Hepatic stellate cell (primary cell): ENCODE measurements at places on chromosomes 5 and 9.
A peak's percentile ranks its signal among the peaks of the same experiment; 100 is the strongest.

DNA sequence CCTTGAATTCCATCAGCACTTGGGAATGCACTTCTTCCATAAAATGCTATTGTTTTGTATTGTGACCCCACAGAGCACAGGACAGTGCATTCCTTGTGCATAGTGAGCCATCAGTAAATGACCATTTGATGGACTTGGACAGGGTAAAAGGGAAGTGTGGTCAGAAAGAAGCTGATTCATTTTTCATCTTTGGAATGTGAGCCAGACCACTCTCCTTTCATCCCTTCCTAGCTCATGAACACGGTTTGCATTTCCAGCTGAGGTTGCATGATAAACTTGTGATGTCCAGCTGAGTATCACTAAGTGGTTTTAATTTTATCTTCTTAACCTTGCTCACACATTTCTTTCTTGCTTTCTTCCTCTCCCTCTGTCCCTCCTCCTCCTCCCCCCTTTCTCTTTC, 101.3 kb downstream of the NUDT12 start:
- DNase-seq = peak; percentile 16

GRCh38 chr9:3342159-3342777, 183.5 kb downstream of the RFX3 start:
- no peak for DNase-seq

DNA sequence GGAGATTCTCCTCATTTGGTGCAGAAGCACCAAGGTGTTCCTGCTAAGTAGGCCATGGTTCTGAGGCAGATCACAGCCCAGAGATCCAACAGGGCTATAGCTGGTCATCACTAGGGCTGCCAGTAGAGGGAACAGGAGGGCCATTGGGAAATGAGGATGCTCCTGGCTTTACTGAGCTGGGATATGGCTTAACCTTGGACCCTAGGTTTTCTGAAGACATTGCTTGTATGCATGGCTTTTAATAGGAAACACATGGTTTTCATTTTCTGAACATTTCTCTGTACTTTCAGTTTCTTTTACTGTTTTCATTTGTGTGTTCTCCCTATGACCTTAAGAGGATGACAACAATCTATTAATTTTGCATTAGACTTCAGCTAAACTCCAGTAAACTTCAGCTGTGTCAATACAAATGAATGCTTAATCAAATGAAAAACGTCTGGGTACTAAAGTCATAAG, at the start of gene IFNW1:
Gene IFNW1, minus strand, starts transcription at position 406 of the 456 bp plus-strand sequence. Its CDS starts 262 bp downstream, at position 144.
- DNase-seq = no peak

DNA sequence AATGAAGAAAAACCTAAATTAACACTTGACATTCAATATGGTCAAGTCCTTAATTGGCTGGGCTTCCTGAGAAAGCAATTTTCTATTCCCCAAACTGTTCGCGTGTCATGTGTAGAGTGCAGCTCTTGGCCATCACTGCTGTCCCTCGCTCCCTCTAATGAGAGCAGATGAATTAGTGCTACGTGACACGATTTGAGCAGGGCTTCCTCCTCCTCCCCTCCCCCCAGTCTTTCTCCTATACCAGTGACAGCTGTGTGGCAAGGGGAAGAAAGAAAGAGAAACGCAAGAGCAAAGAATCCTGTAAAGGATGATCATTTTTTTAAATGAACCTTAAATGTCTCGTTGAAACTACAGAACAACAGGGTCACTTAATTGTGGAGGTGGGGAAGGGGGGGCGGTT, 159.6 kb downstream of the BNC2 start:
- DNase-seq = no peak
